OCI-LY7 (cell line): ENCODE measurements at places on chromosomes 16 and 17.

DNA sequence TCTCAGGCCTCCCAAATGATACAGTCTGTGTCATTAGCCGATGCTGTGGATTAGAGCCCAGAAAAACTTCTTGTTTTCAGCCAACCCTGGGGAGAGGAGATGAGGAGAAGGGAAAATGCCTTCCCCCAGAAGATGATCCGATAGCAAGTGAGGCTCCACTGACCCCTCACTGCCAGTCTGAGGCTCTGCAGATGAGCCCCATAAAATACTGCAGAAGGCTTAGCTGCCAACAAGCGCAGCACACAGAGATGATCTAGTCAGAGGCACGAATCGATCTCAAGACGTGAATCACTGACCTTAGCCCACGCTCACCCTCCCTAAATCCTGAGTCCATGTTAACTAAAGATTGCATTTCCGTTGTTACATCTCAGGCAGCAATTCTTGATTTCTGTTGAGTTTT is 31.5 kb downstream of the SALL1 start:
- no peak for DNase-seq

DNA sequence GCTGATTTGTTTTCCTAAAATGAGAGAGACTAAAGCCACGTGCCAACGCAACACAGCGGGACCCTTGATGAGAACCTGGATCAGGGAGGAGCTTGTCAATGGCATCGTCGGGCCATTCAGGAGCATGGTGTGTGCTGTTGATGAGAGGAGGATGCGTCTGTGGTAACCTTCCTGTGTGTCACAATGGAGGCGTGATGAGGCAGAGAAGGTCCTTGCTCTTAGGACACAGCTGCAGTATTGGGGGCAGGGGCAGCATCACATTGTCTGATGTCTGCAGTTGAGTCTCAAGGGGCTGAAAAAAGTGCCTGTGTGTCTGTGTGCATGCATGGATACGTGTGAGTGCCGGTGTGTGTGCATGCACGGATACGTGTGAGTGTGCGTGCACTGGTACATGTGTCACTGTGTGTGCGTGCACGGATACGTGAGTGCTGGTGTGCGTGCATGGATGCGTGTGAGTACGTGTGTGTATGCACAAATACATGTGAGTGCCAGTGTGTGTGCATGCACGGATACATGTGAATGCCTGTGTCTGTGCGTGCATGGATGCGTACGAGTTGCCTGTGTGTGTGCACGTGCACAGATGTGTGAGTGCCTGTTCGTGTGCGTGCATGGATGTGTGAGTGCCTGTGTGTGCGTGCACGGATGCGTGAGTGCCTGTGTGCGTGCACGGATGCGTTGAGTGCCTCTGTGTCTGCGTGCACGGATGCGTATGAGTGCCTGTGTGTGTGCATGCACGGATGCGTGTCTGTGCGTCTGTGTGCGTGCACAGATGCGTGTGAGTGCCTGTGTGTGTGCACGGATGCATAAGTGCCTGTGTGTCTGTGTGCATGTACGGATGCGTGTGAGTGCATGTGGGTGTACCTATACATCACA is 39.3 kb downstream of the BAIAP2 start:
- DNase-seq: no peak

GRCh38 chr16:11692651-11693050 is 24.4 kb downstream of the SNN start:
- DNase-seq: no peak

- no peak for DNase-seq
Measured at GRCh38 chr17:62566996-62567578, 60.4 kb upstream of the MRC2 start.

- DNase-seq: no peak
Measured at GRCh38 chr16:67989322-67990017, 9.2 kb upstream of the DPEP3 start.

DNA sequence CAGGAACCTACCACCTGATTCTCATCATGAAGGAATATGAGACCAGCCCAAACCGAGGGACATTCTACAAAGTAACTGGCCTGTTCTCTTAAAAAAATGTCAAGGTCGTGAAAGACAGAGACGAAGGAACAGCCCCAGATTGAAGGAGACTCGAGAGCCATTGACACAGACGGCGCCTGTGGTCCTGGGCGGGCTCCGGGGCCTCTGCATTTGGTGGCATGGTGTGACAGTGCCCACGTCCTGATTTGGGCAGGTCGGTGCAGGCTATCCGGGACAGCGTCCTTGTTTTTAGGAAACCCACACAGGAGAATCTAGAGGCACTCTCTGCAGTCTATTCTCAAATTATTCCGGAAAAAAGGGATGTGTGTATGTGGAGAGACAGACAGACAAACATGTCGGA is 64.1 kb downstream of the ADCY9 start:
- no peak for DNase-seq

DNA sequence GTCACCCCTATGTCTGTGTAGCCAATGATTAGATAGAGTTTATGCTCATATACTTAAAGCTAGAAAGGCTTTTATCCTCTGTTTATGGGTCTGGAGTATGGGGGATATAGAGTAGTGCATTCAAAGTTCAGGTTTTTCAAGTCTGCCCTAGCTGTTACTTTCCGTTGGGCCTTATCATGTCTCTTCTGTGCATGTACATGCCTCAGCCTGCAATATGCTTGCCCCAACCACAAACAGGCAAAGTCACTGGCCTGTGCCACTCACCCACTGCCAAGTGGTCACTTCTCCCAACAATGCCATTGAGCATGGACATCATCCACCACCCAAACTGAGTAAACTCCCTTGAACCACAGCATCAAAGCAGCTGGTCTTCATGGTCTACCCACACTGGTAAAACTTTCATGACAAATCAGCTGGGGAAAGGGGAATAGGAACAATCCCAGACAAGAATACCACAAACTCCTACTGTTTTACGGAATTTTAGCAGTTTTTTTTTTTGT is 70.3 kb upstream of the C17orf78 start:
- no peak for DNase-seq
